ENCODE measurements at places on chromosomes 16 and 17.

DNA sequence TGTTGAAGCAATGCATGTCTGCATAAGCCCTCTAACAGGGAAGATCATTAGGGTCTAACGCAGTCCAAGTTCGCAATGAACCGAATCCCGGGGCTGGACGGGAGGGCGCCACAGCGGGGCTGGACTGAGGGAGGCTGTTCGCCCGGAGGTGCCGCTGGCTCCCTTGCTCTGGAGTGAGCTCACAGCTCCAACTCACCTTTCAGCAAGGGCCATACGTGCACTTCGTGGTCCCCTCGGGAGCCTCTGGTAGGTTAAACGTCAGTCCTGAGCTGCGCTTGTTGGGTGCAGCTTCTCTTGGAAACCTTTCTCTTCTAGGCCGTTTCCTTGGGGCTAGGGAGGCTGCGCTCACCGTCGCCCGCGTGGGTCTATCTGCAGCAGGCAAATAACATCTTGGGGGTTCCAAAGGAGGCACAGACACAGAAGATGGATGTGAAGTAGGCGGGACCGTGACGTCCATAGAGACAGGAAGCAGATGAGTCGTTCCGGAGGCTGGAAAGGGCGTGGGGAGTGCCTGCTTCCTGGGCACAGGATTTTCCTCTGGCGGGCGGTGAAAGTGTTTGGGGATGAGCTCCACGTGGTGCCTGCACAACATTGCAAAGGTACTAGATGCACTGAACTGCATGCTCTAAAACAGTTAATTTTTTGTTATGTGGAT lies 21.9 kb downstream of the ATP2C2 start:
- DNase-seq: no peak

GRCh38 chr17:6376931-6377361 lies 58.0 kb downstream of the AIPL1 start:
- DNase-seq: no peak

DNA sequence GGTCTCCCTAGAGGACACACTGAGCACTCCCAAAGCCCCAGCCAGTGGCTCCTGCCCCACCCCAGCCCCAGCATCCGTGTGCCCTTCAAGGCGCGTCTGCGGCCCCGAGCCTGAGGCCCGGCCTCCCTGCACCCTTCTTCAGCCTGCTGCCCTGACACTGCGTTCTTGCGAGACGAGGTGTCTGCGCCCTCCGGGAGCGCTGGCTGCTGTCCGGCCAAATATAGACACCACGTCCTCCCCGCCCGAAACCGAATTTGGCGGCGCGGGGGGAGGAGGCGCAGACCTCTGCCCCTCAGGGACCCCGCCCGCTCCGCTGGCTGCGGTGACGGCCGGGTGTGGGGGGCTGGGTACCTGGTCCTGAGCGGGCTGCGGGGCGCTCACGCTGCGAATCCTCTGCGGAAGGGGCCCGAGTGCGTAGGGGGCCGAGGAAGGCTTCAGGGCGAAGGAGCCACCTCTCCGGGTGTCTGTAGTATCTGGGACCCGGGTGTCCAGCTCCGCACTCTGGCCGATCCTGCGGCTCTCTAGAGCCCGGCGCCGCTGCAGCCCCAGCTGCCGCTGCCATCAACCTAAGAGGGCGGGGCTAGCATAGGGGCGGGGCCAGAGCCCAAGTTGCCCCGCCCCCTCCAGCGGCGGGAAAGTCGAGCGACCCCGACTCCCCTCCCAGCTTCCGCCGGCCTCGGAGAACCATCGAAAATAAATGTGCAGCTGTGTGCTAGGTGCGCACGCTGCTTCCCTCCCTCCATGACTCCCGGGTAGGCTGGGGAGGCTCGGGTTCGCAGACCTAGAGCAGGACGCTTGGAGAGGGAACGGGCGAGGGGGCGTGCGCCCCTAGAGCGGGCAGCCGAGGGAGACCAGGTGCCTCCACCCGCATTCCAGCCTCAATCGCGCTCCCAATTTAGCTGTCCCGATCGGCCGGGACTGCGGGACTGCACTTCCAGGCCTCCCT lies at the start of gene CORO6:
CORO6 (minus strand) TSS at position 576 of the 946 bp plus-strand sequence. CDS start 1,491 bp downstream, outside the sequence.
- peak; percentile 61 for DNase-seq

DNA sequence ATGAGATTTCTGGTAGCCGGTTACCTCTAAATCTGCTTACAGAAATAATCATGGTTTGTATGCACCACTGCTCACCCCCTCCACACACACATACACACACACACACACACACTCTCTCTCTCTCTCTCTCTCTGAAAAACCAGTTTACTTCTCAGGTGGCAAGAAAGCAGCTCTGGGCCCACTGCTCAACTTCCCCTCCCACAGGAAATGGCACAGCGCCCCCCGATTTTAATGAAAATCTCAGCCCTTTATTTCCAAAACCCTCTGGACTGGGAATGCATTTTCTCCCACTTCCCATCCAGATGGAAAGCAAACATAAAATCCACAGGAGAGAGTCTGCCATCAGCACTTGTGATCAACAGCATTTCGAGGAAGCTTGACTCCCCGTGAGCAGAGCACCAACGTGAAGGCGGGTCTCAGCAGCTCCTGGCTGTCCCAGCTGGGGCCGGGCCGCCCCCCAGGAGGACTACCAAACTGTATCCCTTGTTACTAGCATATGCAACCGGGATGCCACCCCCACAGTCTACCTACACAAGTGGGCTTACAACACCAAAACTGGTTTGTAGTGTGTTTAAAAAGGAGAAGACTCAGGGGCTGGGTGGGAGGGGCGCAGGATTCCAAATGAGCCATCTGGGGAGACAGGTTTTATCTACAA lies 121.1 kb downstream of the SLC39A11 start:
- no peak for DNase-seq

DNA sequence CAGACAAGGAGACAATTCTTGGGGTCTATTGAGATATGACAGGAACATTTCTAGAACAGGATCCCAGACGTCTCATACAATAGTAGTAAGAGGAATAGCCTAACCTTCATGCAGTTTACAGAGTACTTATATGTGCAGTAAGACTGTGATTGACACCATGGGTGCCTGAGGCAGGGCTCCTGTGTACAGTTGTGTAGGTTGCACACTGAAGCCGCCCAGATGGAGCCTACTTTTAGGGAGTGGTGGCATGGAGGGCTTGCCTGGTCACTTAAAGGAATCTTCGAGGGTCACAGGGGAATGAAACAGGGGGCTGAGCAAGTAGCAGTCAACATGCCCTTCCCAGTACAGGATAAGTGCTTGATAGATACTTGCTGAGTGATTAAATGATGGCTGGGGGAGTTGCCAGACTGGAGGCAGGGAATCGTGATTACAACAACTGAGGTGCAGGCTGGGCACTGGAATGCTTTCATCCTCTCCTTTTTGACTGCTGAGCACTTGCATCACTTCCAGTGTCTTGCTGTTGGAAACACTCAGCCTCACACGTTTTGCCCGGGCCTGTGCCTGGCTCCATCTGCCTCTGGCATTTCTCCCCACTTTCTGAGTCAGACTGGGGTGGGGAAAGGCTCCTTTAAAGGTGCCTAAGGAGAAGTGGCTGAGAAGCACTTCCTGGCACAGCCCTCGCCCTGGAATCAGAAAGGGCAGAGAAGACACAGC lies 71.0 kb downstream of the COPRS start:
- DNase-seq: no peak

DNA sequence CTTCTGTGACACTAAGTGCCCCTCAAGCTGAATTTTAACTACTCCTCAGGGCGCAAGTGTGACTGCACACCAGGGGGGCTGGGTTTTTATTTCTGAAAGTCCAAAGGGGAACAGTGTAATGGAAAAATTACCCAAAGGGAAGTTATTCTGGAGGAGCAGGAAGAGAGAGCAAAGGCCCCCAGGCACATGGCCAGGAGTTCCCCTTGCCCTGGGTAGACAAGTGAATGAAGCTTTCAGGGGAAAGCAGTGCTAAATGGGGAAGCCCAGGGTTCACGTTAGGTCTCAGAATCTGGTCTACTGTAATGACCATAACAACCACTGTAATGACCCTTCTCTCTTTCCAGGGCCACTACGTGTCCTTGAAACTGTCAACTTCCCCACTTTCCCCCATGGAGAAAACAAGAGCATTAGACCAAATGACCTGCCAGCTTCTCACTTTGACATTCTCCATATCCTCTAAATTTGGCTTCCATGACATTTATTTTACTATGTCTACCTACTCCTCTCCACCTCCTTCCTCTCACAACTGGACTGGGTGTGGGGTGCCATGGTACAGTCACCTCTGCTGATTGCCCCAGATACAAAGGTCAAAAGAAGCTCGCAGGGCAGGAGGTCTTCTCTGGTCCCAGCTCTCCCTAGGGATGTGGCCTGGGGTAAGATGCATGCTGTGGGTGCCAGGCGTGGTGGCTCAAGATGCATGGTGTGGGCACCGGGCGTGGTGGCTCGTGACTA lies 34.1 kb upstream of the MMP2 start:
- no peak for DNase-seq

DNA sequence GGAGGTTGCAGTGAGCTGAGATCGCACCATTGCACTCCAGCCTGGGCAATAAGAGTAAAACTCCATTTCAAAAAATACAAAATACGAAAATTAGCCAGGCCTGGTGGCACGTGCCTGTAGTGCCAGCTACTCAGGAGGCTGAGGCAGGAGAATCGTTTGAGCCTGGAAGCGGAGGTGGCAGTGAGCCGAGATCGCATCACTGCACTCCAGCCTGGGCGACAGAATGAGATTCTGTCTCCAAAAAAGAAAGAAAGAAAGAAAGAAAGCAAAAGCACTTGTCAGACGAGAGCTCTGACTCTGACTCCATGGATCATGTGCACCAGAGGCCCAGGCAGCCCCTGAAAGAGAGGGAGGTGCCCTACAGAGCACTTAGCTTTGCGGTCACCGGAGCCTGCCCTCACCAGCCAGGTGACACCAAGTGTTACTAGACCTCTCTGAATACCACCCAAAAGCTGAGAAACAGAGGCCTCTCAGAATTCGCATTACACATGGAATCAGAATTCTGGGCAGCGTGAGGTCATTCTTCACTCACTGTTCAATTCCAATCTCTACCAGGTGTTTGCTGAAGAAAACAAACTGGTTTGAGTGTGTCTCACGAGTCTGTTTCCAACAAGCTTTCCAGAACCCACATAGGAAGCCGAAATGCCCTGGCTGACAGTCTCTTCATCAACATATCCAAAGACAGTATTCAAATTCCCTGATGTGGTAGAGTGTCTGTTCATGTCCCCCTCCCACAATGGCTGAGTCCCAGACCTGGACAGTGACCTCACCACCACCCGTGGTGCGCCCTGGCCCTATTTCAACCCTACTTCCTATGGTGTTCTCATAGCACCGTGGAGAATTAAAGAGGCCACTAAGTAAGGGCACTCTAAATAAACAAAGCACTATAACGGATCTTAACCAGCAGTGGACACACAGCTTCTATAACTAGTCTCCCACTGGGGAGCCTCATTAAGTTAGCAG lies 1.5 kb downstream of the FLCN start:
- no peak for DNase-seq

DNA sequence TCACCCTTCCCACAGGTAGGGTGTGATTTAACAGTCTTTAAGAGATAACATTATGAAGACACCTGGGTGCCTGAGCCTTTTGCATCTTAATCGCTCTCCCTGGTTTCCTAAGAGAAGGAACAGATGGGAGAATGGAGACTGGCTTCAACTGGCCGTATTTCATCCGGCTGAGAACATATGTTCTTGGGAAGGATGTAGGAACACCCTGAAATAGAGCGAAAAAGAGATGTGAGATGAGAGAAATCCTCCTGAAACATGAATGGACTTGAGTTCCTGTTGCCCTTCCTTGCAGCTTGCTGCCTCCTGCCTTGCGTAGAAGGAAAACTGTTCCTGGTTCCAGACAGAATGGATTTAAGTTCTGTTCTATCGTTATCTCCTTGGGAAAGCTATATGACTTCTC lies 385.4 kb upstream of the RBFOX1 start:
- DNase-seq: no peak

DNA sequence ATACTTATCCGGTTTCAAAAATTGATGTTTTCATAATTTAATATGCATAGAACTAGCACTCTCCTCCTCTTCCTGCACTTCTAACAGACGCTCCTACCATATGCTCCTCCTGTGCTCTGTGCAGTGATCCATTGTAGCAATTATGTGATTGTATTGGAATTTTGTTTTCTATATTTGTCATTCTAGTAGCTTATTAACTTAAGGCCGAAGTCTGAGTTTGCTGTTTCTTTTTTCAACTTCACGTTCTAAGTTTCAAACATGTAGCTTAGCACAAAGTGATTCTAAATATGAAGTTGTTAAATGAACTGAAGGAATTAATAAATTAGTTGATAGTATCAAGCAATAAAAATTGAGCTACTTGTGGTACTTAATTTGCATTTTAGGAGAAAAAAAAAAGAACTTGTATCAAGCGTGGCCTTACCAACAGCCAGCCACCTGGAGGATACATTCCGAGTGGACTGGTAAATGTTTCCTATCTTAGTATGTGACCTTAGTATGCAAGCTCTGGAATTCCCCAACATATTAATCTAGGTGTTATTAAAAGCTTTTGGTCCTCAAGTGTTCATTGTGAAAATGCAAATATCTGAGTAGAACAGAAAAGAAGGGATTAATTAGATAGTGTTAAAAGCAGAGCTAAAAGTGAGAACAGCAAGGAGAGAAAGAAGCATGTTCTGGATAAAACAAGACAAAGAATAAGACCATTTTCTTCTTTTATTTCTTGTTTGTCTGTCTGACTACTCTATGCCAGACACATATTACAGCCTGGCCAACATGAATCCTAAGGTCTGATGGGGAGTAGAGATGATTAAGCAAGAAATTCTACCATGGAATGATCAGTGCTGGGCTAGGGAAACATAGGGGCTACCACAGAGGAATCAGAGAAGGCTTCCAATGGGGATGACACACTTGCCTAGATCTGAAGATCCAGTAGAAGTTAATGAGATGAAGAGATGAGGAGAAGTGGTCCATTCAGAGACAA lies 290.4 kb upstream of the MON1B start:
- DNase-seq: no peak

DNA sequence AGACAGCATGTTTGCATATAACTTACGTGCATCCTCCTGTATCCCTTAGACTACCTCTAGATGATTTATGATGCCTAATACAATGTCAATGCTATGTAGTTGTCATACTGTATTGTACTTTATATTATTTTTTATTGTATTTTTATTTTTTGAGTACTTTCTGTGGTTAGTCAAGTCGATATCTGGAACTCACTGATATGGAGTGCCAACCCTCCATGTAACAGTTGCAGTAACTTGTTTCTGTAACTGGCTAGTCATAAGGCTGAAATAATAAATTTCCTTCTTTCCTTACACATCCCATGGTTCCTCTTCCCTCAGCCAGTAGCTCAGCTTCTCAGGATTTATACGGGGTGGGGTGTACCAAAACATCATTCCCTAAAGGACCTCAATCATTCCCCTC lies 23.5 kb downstream of the MPHOSPH6 start:
- DNase-seq: no peak

GRCh38 chr17:83155128-83156121 lies 76.0 kb downstream of the METRNL start:
- DNase-seq: no peak

DNA sequence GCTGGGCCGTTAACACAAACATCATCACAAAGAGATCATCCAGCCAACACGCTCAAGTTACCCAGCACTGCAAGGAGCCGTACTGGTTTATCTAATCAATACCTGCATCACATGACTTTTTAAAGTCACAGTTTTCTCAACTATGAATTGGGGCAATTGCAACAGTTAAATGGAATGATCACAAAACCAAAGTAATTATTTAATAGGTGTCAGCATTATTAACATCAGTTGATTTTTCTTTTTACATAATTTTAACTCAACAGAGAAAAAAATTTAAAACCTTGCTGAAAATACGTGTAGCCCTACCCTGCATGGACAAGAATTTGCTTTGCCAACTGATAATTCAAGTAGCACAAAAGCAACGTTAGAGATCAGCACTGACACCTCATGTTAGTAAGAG lies 95.7 kb upstream of the SOX9 start:
- DNase-seq: no peak

Data from effector memory CD4-positive, alpha-beta T cell (primary cell).